Fibroblast of skin of back (primary cell): ENCODE measurements at places on chromosomes 2 and 18.

DNA sequence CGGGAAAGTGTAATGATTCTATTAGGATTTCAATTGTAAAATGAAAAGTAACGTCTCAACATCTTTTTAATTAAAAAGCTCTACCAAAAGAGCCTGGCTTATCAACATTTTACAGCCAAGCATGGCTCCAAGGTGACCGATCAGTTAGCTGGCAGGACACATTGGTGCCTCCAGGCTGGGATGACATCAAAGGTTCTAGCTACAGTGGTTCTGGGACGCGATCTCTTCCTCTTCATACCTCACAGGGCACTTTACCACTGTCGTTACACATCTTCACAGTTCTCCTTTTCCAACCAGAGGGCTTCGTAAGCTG is 693 bp downstream of the ORC2 start:
- no peak for DNase-seq

DNA sequence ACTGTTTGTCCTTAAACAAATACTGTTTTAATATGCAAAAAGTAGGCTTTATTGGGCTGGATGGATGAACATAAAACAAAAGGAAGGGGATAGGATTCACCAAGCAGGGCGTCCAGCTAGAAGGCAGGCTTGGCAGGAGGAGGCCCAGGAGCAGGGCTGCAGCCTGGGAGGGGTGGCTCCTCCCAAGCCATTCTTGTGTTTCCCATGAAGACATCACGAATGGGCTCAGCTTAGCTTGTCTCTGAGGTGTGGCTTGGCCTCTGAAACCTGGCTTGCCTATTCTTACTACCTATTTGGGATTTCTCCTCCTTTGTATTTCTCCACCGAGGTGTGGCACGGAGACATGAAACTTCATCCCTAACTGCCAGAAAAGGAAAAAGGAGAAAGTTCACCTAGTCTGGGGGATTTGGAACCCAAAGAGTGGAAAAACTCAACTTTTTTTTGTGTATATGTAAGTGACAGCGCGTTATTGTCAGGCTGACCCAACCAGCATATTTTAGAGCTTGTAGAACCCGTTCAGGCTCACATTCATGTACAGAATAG is 481.9 kb upstream of the SPRED2 start:
- no peak for DNase-seq

- DNase-seq, result no peak
Observed at GRCh38 chr2:150162241-150162942, 325.1 kb downstream of the RND3 start.

- no peak for DNase-seq
Observed at GRCh38 chr2:224576088-224576715, 9.0 kb downstream of the CUL3 start.

DNA sequence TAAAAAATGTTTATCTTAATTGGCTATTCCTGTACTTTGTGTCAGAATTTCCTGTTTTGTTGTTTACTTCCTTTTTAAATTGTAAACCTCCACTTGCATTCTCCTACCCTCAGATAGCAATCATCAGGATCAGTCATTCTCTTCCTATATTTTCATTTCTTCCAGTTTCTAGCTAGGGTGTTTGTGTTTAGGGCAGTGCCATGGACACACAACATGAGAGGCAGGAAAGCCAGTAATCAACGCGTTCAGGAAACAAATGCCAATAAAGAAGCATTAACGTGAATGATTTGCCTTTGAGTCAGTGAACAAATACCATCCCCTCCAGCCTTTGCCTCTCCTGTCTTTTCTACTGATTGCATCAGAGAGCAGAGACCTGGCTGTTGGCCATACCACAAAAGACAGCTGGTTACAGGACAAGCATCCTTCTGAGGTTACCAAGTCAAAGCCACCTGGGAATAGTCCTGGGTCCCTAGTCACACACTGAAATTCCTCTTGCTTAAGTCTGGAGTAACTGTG is 56.7 kb upstream of the FHL2 start:
- DNase-seq, result peak; percentile 99

DNA sequence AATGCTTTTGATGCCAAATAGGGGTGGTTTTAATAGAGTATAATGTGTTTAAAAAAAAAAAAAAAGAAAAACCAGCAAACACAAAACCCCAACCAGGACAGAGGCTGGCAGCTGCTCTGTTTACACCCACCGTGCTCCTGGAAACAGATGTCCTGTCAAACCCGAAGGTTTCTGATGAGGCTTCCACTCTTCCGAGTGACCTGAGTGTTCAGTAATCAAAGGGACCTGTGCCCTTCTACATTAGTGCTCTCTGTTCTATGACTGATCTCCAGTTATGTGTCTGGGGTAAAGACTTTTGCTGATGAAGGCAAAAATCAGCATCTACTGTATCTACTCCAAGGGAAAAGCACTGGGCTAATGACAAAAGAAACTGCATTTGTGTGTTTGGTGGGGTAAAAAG is 3.5 kb upstream of the KLHL29 start:
- no peak for DNase-seq

- DNase-seq, result peak; percentile 65
Observed at GRCh38 chr2:21966139-21966538, 842.4 kb downstream of the TDRD15 start.

DNA sequence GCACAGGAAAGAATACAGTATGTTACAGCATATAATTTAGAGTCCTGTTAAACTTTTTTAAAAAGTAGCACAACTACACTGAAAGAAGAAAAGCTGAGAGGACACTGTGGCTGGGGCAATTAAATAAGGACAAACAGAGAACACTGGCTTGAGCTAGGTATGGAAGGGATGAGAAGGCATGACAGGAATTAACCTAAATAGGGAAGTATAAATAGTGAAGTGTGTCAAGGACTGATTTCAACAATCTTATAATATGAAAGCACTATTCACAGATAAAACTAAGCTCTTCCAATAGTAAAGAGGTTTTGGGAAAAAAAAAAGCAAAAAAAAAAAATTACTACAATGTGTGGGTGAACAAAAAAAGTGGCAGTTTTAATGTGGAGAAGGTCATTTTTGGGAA is 45.5 kb downstream of the PPP3R1 start:
- no peak for DNase-seq

- no peak for DNase-seq
Observed at GRCh38 chr2:105400138-105400540, 1.3 kb upstream of the FHL2 start.

GRCh38 chr2:70888923-70889715 is 46.6 kb upstream of the ATP6V1B1 start:
- no peak for DNase-seq

DNA sequence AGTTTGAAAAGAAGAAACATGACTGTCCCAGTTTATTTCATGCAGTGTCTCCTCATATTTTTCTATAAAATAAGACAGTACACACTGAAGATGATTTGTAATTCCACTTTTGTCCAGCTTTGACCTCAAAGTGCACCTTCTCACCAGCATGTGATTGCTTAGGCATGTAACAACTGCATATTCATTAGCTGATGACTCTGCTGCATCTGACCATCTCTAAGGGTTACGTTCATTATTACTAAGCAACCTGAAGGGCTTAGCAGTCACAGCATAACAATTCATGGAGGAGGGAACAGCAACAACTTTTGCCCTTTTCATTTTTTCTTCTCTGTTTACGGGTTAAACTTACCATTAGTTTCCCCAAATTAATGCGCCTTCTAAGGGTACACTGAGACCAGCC is 330.6 kb upstream of the PIK3C3 start:
- DNase-seq, result no peak

- DNase-seq, result no peak
Observed at GRCh38 chr2:232376713-232377112, 1.8 kb upstream of the ALPP start.

DNA sequence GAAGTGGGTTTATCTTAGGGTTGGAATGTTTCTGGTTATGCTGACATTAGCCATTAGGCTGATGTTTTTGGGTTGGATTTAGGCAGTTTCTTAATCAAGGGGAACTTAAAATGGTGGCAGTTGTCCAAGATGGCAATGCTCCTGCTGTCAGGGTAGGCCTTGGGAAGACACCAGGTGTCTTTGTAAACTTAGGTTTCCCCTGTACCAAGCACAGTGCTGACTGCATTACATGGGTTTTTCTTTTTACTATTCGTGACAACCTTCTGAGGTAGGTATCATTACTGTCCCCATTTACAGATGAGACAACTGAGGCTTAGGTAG is 528 bp upstream of the ATG16L1 start:
- DNase-seq, result no peak

DNA sequence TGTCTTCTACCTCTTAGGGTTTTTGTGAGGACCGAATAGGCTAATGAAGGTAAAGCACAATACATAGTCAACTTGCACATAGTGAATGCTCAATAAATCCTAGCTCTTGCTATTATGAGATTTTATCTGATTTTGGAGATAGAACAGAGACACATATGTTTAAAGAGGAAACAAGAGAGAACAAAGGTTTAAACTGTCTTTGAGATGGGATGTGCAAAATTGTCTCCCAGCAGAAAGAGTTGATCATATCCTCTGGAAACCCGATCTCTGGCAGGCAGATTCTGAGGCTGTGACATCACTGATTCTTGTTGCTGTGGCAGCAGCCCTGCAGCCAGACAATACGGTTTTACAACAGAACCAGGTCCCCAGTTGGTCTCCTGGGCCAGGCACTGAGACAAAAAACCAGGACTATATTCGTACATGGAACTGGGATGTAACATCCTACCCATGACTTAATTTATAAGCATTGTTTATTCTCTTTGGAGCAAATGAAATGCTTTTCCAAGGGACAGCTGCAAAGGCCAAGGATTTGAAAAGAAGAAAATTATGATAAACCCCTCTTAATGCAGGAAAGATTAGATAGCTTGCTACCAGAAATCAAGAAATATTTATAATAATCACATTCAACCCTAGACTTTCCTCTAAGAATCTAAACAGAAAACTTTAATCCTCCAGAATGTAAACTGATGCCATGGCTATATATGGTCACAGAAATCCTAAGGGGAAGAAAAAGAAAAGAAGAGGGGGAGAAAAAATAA is 80.2 kb downstream of the SLC8A1 start:
- peak; percentile 87 for DNase-seq
